ENCODE measurements at places on chromosomes 4 and X.

DNA sequence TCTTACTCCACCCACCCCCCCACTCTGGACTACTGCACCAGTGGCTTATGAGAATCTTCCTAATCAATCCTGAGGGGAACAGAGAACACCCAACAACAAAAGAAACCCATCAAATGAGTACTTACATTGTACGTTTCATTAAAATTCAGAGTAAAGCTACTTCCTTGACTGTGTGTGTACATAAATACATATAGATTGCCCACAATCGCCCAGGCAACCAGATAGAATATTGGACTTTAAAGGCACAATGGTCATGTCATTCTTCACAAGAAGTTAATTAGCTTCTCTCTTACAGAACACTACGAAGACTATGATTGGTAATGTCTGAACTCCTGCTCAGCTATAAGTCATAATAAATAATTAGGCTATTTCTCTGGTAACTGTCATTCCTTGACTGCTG lies 12.2 kb upstream of the ATP11C start:
- DNase-seq, result no peak

- no peak for DNase-seq
These were observed 14.8 kb upstream of the RTL5 start for GRCh38 chrX:72146527-72146926.

- DNase-seq, result no peak
These were observed 29.1 kb upstream of the FGF2 start for GRCh38 chr4:122797405-122798094.

DNA sequence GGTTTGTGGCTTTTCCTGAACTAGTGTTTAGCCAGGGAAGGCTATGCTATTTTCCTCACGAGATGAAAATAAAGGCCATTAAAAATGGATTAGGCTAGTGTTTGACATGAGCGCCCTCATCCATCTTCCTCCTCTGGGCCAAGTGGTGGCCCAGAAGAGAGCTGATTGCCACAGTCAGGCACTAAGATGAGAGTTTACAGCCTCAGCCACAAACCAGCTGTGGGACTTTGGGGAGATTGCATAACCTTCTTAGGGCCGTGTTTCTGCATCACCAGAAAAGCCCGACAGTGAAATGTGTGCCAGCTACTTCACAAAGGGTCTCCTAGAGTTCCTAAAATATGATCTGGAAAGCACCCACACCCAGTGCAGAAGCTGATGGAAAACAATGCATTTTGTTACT lies 42.3 kb upstream of the LNX1 start:
- DNase-seq, result no peak

DNA sequence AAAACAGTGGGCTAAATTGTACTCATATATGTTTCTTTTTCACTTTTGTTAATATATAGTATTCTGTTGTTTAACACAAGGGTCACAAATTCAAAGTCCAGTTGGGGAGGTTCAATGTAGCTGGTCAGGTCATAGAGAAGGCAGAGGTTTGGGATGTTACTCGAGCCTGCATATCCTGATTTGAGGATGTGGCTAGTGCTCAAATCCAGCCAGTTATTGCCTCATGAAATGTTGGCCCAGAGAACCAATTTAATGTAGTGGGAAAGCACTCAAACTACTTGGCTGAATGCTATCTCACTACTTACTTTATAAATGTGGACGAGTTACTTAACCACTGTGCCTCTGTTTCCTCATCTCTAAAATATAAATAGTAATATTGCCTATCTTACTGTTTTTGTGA lies 12.5 kb downstream of the USO1 start:
- DNase-seq, result no peak

DNA sequence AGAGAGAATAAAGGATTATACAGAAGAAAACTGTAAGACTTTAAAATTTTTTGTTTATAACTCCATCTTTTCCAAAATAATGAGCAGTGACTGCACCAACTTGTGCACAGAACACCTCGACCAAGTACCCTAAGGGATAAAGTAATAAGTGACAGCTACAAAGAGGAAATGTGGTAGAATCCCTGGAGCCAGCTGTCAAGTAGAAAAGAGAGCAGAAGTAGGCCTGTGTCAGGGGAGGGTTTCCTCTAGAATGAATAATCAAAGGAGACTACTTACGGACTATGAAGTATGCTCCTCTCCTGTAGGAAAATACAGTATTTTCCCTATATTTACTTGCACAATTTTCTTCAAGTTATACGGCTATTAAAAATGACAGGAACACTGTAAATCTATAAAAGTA lies 1.2 kb downstream of the EIF1AX start:
- DNase-seq, result no peak

DNA sequence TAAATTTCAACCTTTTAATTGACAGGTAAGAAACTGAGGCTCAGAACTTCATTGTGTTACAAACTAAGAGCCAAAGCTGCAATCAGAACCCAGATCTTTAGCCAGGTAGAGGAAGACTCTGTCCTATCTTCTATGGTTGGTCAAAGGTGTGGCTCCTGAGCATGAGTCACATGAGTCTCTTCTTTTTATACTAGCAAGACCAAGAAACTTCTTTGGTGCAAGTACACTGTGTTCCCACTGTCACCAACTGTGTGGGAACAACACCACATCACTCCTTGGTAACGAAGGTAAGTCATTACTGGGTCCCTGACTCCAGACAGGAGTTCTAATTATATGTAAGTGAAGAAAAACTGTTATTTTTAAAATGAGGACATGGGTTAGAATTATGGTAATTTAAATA lies 290.1 kb downstream of the INPP4B start:
- DNase-seq, result no peak

GRCh38 chrX:104281564-104281963 lies 26.8 kb upstream of the ESX1 start:
- no peak for DNase-seq

DNA sequence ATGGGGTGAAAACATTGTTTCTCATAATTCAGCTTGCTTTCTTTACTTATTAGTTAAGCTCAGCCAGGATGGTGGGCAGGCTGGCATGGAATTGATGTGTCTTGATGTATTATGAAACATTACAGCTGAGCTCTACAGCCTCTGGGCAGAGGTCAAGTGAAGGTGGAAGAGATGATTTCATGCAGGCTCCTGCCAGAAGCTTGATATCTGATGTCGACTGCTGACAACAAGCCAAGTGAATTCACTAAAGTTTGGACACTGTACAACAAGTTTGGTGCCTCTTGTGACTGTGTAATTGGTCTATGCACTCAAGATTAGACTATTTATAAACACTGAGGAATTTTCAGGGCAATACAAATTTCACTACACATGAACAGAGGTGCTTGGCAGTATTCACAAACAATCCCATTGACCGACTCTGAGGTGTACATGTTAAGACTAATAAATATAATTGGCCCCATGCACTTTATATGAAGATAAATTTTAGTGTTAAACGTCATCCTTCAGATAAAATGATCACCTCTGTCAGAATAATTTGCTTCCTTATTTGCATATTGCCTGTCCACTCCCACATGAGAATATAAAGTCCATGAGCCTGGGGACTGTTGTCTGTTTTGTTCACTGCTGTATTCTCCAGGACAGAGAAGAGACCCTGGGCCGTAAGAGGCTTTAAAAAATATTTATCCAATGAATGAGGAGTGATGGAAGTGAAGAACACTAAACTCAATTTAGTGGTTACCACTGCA lies 612.2 kb downstream of the IQCM start:
- DNase-seq, result no peak

GRCh38 chrX:44747969-44748368 lies 95.9 kb upstream of the DUSP21 start:
- DNase-seq, result peak; percentile 8

DNA sequence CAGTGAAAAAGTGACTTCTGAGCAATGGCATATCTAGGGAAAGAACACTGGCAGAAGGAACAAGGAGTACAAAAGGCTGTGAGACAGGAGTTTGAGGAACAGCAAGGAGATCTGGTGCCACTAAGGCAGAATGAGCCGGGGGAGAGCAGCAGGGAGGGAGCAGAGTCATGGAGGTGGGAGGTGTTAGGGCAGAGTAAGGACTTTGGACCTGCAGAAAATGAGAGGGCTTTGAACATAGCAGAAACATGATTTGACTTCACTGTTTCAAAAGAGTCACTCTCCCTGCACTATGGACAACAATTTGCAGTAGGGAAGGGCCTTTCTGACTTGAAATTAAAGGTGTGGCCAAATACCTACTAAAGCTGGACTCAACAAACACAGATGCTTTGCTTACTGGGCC lies 356.2 kb downstream of the ADGRL3 start:
- no peak for DNase-seq

DNA sequence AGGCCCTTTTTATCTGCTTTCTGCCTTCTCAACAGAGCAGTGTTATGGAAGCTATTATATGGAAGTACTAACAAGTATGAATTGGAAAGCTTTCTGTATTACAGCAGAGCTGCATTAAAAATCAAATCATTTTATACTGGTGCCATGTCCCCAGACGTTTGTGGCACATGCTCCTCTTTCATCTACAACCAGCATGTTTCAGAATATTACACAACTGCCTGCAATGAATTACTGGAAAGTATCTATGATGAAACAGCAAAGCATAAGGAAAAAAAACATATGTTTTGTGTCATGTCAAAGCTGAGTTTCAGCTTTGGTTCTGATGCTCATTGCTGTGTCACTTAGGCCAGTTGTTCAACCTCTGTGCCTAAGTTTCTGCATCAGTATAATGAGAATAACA lies 576.8 kb downstream of the GBA3 start:
- no peak for DNase-seq

DNA sequence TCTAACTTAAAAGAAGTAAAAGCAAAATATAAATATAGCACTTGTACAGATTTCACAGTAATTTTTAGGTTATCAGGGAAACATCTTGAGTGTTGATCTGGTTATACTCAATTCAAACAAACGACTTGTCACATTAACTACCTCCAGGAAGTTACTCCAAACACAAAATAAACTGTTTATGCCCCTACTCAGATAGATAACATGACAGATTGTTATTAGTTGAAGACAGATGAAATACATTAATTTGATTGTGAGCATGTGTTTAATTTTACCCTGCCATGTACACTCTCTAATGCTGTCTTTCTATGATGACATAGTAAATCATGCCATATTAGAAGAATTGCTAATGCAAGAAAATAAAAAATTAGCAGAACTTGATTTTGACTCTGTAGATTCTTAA lies 88.0 kb downstream of the RAB28 start:
- no peak for DNase-seq

DNA sequence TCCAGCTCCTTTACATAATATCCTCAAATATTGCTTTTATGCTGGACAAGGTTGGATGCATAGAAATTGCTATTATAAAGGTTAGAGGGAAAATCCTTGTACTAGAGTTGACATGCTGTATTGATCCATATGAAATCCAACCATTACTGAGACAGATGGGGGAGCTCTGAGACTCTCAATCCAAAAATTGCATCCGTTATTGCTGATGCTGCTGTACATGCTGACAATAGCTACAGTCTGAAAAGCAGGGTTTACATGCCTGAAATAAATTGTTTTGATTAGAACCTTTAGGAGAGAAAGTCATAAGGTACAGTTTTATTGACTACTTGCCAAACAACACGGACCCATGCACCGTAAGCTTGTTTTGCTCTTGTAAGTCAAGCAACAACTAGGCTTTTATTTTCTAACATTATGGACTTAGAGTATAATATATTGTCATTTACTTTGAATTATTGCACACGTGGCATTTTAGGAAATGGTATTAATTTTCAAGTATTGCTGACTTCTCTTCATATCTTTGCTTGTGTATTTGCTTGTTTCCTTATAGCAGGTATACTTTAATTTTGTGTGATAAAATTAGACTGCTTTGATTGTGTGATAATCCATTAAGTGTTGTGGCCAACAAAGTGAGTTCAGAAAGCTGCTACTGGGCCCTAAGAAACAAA lies 1365.2 kb downstream of the STIM2 start:
- no peak for DNase-seq

GRCh38 chrX:153717445-153717844 lies 6.7 kb downstream of the BCAP31 start:
- no peak for DNase-seq

- no peak for DNase-seq
These were observed 342.8 kb downstream of the FBXW7 start for GRCh38 chr4:152193059-152193458.

DNA sequence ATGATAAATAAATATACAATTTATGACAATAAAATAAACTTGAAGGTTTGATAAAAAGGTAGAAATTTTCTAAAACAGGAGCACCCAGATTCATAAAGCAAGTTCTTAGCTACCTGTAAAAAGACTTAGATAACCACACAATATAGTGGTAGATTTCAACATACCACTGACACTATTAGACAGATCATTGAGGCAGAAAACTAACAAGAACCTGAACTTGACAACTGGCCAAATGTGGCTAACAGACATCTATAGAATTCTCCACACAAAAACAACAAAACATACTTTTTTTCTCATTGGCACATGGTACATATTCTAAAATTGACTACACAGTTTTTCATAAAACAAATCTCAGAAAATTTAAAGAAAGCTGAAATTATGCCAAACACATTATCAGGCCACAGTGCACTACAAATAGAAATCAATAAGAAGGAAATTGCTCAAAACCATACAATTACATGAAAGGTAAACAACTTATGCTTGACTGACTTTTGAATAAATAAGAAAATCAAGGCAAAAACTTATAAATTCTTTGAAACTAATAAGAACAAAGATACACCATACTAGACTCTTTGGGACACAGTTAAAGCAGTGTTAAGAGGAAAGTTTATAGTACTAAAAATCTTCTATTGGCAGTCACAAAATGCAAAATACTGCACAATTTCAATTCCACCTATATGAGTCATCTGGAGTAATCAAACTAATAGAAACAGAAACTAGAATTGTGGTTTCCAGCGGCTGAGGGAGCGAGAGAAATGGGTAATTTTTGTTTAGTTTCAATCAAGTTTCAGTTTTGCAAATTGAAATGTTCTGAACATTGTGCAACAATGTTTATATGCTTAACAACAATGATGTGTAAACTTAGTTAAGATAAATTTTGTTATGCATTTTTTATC lies 925.6 kb downstream of the SH3BGRL start:
- DNase-seq, result no peak

DNA sequence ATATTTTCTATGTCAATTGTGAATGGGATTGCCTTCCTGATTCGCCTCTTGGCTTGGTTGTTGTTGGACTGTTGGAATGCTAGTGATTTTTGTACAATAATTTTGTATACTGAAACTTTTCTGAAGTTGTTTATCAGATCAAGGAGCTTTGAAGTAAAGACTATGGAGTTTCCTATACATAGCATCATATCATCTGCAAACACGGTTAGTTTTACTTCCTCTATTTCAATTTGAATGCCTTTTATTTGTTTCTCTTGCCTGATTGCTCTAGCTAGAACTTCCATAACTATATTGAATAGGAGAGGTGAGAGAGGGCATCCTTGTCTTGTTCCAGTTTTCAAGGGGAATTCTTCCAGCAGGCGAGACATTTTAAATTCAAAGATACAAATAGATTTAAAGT lies 226.5 kb downstream of the FBXO8 start:
- DNase-seq, result no peak

DNA sequence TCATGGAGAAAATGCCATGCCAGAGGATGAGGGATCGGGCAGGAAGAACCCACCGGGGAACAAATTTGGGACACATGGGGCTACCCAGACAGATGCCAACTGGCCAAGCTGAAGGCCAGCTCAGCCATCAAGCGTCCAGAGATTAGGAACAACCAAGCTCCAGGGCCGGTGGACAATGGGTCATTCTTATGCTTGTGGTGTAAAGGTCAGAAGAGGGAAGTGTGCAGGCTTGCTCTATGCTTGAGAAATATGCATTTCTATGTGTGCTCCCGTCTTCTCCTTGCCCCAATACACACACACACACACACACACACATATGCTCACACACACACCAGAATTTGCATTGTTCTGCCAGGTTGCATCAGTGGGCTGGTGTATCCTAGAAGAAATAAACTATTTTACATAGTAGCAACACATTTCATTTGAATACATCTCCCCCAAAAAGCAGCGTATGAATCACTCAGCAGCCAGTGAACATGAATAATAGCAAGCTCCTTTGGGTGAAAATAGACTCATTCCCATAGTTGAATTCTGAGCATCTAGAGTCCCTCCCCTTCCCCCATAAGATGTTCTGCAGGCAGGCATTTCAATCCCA lies 201.9 kb upstream of the PPARGC1A start:
- no peak for DNase-seq

Measured in HS-5 (cell line).